ENCODE measurements at places on chromosomes 1 and 21. TPM values are rescaled to one million over a fixed set of nuclear protein-coding genes. Genes with fewer than 3 reads are reported as not detected.

The PFDN2 gene
- 45.6 TPM for total RNA-seq

GRCh38 chr1:57385336-57385735, 38.5 kb downstream of the DAB1 start:
- no peak overlapping the region for H3K4me3 ChIP-seq
- no peak overlapping the region for H3K27ac ChIP-seq
- no peaks in the 10 kb centered on the region for H3K36me3 ChIP-seq

GRCh38 chr1:5949085-5949760, 43.0 kb downstream of the NPHP4 start:
- H3K36me3 ChIP-seq, result no peaks in the 10 kb centered on the region
- H3K27me3 ChIP-seq, result no peaks in the 10 kb centered on the region
- peak; percentile 46 for DNase-seq
- no peak overlapping the region for H3K4me3 ChIP-seq
- H3K4me1 ChIP-seq, result no peaks in the 10 kb centered on the region

GRCh38 chr1:3730543-3731247, 21.6 kb upstream of the CCDC27 start:
- peaks cover 12% of the 10 kb centered on the region for H3K4me1 ChIP-seq
- H3K27me3 ChIP-seq, result no peaks in the 10 kb centered on the region
- DNase-seq, result no peak
- H3K27ac ChIP-seq, result no peak overlapping the region
- H3K36me3 ChIP-seq, result no peaks in the 10 kb centered on the region

GRCh38 chr1:2150801-2151200, 43.8 kb downstream of the FAAP20 start:
- no peak for DNase-seq
- no peaks in the 10 kb centered on the region for H3K36me3 ChIP-seq
- H3K27ac ChIP-seq, result no peak overlapping the region
- no peaks in the 10 kb centered on the region for H3K4me1 ChIP-seq
- H3K27me3 ChIP-seq, result no peaks in the 10 kb centered on the region

DNA sequence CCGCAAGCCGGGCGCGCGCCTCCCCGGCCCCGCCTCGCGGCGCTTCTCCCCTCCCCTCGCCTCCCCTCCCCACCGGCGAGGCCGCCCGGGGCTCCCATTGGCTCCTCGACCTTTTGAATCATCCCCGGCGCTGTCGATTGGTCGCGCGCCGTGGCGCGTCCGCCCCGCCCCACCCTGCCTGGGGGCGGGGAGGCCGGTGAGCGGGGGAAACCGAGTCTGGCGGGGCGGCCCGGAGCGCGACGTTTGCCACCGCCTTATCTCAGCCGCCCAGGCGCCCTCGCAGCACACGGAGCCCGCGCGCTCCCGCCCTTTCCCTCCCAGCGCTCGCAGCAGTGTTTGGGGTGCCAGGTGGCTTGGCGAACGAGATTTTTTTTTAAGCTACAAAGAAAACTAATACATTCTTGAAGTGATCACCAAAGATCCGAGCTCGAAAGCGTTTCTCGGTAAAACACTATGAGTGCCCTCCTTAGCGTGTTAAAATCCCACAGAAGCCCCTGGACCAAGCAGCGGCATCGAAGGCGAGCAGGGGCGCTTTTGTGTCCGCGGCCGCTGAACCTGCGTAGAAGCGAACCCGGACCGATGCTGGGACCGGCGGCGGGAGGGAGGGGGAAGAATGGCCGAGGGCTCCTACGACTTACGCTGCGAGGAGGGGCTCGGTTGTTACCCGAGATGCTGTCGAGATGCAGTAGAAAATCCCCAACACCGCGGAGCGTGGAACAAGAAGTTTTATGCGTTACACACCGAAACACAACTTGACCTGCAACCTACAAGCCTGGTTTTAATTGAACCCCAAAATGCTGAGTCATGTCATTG, 436 bp upstream of the LBR start:
- peaks cover 45% of the 10 kb centered on the region for H3K4me1 ChIP-seq
- H3K4me3 ChIP-seq, result peak overlapping the region; percentile 90
- peaks cover 26% of the 10 kb centered on the region for H3K27me3 ChIP-seq
- H3K27ac ChIP-seq, result peak overlapping the region; percentile 97

DNA sequence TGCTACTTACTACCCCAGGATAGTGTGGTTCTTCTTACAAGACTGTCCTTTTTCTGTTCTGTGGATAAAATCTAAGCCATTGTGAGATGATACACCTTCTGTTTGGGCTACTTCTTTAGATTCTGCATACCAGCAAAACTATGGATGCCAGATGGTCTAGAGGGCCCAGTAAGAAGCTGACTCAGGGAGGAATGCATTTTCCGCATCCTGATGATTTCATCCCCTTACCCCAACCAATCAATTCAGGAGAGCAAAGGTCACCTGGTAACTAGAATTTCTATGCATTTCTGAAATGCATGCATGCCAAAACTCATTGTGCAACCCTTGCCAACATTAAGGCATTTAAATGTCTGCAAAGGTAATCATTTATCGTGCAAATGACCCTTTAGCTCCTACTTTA, 285.7 kb upstream of the ZP4 start:
- no peaks in the 10 kb centered on the region for H3K27me3 ChIP-seq
- H3K36me3 ChIP-seq, result no peaks in the 10 kb centered on the region
- peaks cover 19% of the 10 kb centered on the region for H3K4me1 ChIP-seq
